ENCODE measurements at places on chromosomes 7 and 10. TPM values are rescaled to one million over a fixed set of nuclear protein-coding genes. Genes with fewer than 3 reads are reported as not detected.

H2BK1 gene
- total RNA-seq, result 1.8 TPM

AQP1 gene
- total RNA-seq, result 0.44 TPM

DGKB gene
- not detected for total RNA-seq

ALOX5 gene
- total RNA-seq, result 181 TPM

FEZF1 gene
- total RNA-seq, result not detected

PDSS1 gene
- total RNA-seq, result 9.0 TPM

WDR86 gene
- 0.33 TPM for total RNA-seq

CRHR2 gene
- total RNA-seq, result not detected

DNA sequence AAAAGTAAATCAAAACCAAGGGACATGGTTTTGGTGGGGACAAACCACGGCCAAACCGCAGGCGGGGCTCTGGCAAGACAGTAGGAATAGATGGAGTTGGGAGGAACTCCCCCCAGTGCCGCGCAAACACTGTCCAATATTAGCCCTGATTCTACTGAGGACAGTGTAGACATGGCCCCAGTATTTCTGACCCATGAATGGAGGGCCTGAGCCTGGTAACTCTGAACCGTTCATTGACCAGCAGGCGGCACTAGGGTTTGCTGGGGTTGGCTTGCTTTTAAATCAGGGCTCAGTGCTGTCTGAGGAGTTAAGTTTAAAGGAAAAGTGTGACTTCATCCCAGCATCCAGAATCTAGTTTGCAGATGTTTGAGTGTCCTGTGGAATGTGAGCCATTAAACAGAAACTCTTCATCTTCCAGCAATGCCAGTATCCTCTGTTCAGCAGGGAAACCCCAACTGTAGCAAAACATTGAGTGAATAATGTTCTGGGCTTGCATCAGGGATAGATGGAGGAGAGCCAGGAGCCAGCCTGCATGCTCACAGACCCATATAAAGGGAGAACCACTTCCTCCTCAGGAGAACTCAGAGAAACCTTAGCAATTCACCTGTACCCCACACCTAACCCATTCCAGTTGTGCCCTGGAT, 147.4 kb upstream of the PRSS58 start:
- DNase-seq, result no peak

DNA sequence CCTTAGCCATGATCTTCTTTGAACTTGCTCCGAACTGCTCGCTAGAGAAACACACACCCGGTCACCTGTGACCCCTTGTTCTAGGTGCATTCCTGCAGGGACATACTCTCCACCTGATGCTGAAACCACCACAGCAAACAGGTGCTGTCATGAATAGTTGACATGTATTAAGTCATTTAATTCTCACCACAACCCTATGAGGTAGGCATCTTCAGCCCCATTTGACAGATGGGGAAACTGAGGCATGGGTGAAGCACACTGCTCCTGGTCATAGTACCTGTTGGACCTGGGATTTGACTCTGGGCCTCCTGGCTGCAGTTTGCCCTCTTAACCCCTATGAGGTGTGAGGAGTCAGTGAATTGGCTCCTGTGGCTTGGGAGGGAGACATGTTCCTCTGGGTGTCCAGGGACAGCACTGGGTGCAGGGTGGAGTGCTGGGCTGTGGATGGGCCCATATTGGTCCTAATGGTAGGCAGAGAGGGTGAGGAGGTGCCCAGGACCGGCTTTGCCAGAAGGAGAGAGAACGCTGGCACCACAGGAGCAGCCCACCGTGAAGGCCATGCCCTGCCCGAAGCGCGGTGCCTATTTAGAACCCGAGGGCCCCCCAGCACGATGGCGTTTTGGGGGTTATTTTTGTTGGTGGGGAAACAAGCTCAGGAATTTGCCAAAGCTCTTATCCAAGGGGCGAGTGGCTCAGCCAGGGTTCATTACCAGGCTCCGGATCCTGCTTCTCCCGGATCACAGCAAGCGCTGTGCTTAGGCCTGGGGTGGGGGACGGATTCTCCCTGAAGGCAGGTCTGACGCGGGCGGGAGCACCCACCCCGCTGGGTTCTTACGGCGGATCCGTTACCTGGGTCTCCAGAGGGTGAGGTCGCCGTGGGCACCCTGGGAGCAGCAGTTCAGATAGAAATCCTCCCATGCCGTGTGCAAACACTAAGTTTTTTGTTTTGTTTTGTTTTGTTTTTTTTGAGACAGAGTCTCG, 52.3 kb downstream of the GLRX3 start:
- no peak for DNase-seq

DNA sequence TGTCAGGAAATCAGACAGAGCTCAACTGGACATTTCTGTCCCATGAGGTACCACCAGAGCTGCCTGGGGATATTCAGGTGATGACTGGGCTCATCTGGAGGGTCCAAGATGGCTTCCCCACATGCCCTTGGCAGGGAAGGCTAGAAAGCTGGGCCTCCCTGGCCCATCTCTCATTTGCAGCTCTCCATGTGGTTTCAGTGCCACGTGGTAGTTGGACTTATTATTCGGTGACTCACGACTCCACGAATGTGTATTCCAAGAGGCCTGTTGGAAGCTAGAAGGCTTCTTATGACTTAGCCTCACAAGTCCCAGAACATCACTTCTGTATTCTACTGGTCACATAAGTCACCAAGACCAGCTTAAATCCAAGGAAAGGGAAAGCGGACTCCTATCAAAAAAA, 22.8 kb downstream of the NSMCE4A start:
- no peak for DNase-seq

- DNase-seq, result no peak
Observed at GRCh38 chr7:69801729-69802682, 203.7 kb downstream of the AUTS2 start.

DNA sequence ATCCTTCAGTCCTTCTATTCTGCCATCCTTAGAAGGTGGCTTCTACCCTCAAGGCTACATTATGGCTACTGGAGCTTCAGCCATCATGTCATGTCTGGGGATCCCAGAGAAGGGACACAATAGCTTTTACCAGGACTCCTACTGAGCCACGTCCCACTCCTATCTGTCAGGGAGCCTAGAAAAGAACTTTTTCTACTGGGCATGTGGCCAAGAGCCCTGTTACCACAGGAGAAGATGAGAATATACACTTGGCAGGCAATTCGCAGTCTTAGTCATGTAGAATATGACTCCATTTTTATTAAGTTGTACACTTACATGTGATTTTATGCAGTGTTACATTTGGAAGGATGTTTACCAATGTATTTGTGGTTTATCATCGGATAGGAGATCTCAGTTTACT, 64.6 kb upstream of the KCNMA1 start:
- DNase-seq, result no peak
